ENCODE measurements at places on chromosomes 6 and 20. TPM values are rescaled to one million over a fixed set of nuclear protein-coding genes. Genes with fewer than 3 reads are reported as not detected.

DNA sequence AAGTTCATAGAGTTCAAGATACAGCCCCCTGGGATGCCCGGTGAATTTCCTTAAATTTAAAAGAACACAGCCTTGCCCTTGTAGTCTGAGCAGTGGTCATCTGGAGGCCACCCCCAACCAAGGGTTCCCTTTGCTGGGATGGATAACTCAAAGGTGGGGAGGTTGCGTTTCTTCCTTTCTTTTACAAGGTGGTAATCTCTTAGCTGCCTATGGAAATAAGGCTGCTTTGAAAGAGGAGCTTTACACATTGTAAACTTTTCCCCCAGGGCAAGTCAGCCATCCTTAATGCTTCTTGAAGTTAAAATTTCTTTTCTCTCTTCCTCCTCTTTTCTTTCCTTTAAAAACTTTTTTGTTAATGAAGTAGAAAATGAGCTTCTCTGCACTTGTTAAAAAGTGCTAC, 71.2 kb upstream of the PRDM1 start:
- no peak for DNase-seq

DNA sequence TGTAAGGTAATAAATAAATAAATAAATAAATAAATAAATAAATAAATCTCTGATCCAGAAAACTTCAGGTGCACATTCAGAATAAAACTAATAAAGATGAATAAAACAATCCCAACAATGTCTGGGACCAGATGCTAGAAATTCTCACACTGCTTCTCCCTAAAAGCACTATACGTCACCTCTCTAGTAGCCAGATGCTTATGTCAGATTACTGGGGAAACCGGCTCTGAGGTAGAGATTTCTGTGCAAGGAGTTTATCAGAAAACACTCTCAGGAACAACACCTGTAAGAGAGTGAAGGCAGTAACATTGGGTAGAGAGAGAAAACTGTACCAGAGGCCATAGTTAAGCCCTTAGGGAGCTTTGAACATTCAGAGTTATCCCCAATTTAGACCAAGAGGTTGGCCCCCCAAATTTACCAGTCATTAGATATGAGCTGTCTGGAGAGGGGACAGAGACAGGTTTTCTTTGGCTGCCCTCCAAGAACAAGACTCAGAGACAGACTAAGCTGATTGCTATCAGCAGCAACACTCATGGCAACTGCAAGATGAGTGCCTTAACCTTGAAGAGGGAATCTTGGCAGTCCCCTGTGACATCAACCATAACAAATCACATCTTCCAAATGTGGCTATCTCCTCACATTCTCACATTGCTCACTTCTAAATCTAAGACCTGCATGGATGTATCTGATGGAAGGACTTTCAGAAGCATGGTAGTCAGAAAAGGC, 151.2 kb upstream of the BMP5 start:
- DNase-seq, result no peak

DNA sequence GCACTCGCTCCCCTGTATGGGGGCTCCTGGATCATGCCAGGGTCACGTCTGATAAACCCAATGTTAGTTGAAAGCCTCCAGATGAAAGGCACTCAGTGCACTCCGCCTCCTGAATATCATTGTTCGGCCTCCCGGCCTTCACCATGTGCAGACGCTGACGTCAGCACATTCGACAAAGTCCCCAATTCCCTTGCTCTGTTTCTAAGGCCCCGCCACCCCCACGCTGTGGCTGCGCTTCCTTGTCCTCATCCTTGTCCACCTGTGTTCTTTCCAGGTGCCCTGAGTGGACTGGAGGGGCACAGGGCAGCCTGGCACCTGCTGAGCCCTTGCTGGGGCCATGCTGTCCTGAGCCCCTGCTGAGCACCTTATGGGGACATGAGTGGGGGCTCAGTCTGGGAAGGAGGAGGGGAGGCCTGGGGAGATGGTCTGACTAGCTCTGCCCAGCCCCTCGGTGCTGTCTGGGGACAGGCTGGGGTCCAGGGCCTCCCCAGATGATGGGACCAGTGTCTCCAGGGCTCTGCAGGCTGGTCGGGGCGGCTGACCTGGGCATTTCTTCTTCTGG, 9.8 kb upstream of the BHLHE23 start:
- peak; percentile 32 for DNase-seq

- no peak for DNase-seq
Observed at GRCh38 chr6:108995296-108995695, 99.3 kb downstream of the SESN1 start.

DNA sequence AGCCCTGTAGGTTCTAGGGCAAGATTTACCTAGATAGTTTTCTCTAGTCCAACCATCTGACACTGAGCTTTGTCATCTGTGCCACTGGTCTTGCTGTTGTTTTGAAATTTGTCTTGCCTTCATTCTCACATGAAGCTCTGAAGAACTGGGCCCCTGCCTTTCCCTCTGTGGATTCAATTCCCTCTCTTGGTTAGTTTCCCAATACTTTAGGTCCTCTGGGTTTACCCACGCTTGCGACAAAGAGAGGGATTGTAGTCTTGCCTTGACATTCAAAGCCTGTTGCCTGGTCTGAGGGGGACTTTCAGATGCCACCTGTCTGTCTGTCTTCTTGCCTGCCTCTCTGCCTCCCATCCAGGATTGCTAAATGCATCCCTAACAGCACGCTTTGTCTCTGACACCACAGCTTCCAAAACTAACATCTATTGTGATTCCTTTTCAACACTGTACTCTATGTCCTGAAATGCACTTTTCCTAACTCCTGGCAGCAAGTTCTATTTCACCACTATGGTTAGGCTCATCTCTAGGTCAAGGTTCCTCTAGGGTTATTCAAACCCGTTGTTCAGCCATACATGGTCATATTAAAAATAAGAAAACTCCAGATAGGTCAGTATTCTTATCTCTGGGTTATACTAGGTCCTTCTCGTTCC, 25.5 kb upstream of the MANEA start:
- no peak for DNase-seq

DNA sequence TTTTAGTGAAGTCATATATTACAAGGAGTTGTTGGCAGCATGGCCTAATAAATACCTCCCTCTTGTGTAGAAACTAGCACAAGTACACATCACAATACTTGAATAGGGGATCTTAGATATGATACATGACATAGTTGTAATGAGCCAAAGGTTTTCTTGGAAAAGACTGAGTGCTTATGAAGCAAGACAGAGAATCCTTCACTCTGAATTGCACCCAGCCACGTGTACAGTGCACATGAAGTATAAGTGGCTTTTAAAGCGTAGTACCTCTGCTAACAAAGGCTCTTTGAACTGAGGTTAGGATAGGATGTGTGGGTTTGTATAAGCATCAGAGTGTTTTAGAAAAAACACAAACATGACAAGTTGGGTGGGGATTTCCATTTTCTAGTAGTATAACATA, 145.5 kb upstream of the STMND1 start:
- DNase-seq, result no peak

DNA sequence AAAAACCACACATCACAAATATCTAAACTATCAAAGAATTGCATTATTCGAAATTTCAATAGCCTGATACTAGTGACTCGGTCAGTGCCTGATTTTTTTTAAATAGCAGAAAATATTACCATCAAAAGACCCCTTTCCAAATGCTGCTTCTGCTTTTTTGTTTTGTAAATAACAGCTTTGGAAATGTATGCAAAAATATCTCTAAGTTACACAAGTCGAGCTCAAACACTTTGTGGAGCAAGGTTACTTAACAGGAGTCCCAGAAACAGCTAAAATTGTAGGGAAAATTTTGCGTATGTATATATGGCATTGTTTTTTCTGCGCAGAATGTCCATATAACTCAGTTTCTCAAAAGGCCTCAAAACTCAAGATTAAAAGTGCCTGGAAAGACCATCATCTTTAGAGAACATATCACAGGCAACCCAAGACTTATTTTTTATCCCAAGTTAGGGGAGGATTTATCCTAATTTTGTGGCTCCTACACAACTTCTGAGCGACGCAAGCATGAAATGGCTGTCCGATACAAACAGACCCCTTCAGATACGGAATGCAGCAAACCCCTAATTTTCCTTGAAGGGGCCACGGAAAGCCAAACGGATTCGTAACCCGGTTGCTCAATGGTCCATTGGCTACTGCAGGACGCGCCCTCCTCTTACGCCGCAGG, 1.3 kb downstream of the CEP85L start:
- DNase-seq, result no peak

DNA sequence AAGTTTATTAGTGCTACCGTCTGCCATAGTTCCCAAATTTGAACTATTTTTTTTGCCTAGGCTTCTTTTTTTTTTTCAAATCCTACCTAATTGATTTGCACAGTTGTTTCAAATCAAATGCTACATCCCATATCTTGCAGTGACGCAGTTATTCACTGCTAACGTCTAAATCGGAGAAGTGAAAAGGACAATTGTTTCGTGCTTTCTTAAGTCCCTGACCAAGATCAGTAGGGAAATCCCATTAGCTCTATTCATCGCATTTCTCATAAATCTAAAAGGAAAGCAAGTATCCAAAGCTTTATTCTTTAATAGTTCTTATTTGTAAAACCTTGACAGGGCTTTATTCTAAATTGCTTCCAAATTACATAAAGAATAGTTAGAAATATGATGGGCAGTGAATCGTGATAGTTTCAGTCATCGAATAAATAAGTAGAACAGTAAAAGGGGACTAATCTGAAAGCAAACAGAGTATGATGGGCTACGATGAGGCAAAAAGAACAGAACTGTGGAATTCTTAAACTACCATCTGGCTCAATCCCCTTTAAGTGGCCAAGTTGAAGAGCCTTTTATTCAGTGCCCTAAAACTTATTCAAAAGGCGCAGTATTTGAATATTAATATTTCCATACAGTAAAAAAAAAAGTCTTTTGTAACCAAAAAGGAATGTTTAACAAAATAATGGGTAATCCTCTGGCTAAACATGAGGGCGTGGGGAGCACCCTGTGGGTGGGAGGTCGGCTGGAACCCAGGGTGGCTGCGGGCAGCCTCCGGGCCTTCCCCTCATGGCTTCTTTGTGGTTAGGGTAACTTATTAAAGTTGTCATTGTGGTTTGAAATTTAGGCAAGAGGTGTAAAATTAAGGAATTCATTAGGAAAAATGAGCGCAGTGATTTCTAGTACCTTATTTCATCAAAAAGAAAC, 3.0 kb upstream of the ARID1B start:
- peak; percentile 52 for DNase-seq

- DNase-seq, result no peak
Observed at GRCh38 chr20:50413088-50413500, 97.1 kb upstream of the PTPN1 start.

DNA sequence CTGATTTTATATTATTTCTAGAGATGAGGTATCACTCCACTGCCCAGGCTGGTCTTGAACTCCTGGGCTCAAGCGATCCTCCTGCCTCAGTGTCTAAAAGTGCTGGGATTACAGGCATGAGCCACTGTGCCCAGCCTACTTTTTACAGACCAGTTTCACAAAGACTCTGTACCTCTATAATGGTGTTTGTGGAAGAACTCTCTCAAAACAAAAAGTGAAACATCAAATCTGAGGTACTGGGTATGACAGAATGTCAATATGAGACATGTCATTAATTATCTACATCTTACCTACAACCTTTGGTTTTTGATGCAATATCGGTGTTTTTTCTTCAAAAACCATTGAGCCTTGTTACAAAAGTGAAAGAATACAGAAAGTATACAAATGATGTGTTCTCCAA, 49.4 kb upstream of the MCM9 start:
- no peak for DNase-seq

GRCh38 chr20:53413186-53413631, 180.4 kb downstream of the ZNF217 start:
- DNase-seq, result peak; percentile 51

DNA sequence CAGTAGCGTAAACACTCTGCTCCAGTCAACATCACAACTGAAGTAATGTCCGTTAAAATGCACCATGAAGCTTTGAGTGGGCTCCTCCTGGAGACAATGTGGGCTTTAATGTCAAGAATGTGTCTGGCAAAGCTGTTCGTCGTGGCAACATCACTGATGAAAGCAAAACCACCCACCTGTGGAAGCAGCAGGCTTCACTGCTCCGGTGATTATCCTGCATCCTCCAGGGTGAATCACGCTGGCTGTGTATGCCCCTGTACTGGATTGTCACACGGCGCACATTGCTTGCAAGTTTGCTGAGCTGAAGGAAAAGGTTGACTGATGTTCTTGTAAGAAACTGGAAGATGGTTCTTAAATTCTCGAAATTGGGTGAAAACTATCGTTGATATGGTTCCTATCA, 128.5 kb downstream of the MOXD1 start:
- no peak for DNase-seq

- DNase-seq, result no peak
Observed at GRCh38 chr6:16619777-16620176, 141.5 kb downstream of the ATXN1 start.

DNA sequence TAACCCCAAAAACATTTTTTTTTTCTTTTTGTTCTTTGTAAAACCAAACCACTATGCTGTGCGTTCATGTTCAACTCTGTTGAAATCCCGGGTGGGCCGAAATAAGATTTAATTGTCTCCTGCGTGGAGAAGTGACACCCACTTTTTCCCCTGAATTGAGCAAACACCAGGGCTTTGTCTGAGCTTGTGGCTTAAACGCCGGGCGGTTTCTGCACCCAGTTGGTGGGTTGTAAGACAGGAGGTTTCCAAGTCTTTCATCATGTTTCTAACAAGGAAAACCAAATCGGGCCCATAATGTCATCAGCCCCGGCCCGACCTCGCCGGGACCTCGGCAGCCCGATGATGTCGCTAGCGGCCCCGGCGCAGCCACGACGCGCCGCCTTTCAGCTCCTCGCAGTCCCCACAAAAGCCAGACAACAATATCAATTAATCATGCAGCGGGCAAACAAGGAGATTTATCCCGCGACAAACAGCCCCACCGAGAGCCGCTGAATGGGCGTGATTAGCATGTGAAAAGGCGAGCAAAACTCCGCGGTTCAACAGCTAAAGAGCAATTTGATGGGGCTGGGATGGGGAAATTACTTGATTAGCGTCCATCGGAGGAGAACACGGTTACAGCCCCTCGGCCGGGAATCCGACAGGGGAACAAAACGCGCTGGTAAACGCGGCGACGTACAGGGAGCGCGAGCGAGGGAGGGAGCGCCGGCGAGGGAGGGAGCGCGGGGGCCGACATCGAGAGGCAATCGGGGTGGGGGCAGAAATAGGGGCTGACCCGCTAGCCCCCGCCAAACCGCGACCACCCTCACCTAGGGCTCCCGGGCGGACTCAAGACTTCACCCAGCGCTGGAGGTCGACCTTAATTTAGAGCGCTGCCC, 5.3 kb downstream of the LINC00237 start:
- peak; percentile 7 for DNase-seq

DNA sequence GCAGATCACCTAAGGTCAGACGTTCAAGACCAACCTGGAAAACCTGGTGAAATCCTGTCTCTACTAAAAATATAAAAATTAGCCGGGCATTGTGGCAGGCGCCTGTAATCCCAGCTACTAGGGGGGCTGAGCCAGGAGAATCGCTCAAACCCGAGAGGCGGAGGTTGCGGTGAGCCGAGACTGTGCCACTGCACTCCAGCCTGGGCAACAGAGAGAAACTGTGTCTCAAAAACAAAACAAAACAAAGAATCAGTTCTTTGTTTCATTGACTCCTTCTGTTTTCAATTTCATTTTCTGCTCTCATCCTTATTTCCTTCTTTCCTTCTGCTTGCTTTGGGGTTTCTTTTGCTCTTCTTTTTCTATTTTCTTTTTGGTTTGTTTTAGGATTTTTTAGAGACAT, 8.9 kb upstream of the TMEM14C start:
- no peak for DNase-seq

The MBOAT1 gene
- polyA plus RNA-seq, result 3.0 TPM

The BTBD3 gene
- 8.7 TPM for polyA plus RNA-seq

The CGA gene
- polyA plus RNA-seq, result 0.41 TPM

The LGSN gene
- polyA plus RNA-seq, result not detected

The OOEP gene
- polyA plus RNA-seq, result not detected

The PRDM1 gene
- 0.41 TPM for polyA plus RNA-seq

The LBP gene
- polyA plus RNA-seq, result 0.84 TPM

The RNF182 gene
- polyA plus RNA-seq, result 0.48 TPM

The L3MBTL3 gene
- polyA plus RNA-seq, result 1.4 TPM

The TRIM15 gene
- not detected for polyA plus RNA-seq

The VGLL2 gene
- 1.8 TPM for polyA plus RNA-seq

Measured in right cardiac atrium (tissue), 5 donors.